ENCODE measurements at places on chromosomes 16 and 17. TPM values are rescaled to one million over a fixed set of nuclear protein-coding genes. Genes with fewer than 3 reads are reported as not detected.

DNA sequence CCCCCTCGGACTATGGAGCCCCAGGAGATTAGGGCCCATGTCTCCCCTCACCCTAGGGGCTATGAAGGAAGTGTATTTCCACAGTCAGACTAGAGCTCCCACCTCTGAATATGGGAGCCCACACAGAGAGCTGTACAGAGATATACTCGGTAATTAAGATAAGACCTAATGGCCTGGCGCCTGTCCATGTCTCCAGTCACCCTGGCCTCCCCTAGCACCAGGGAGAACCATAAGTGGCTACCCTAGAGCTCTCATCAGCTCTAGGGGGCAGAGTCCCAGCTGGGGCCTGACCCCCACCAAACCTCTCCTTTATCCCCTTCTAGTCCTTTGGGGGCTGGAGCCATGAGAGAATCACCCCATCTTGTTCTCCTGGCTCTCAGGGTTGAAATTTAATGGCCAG lies 2.4 kb downstream of the TMEM101 start:
- DNase-seq = no peak

- no peak for DNase-seq
These were observed 4.3 kb downstream of the C16orf87 start for GRCh38 chr16:46826631-46827030.

Gene ZG16
- not detected for total RNA-seq

DNA sequence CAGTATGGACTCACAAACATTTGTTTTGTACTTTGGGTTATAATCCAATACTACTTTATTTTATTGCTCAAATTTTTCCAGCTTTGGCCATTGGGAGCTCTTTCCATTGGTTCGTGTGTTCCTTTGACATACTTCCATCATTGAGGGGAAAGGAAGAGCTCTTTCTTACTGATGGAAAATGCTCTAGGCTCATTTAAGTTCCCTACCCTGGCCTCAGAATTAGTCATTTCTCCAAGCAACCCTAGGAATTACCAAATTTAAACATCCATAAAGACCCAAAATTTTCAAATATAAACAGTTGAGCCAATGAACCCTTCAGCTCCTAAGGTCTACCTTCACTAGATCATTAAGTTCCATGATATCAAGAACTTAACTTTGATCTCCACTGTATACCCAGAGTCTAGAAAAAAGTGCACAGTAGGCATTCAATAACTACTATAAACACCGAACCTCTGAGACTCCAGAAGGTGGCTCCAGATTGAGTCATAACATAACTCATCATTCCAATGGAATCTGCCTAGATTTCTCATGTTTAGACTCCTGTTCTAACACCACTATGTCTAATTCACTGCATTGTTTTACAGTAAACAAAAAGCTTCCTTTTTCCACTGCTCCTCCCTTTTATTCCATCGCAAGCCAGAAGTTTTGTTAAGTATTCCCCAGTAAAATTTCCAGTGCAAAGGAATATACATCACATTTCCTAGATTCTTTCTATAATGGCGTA lies 39.0 kb downstream of the SMURF2 start:
- peak; percentile 55 for DNase-seq

Gene AGRP
- total RNA-seq = not detected

- no peak for DNase-seq
These were observed 77.8 kb upstream of the NOL11 start for GRCh38 chr17:67639979-67640378.

- no peak for DNase-seq
These were observed 31.2 kb upstream of the TENT4B start for GRCh38 chr16:50121721-50122445.

- DNase-seq = no peak
These were observed 159.1 kb upstream of the SALL1 start for GRCh38 chr16:51310159-51310558.

- peak; percentile 20 for DNase-seq
These were observed 236.3 kb downstream of the KCNJ2 start for GRCh38 chr17:70405492-70406220.

DNA sequence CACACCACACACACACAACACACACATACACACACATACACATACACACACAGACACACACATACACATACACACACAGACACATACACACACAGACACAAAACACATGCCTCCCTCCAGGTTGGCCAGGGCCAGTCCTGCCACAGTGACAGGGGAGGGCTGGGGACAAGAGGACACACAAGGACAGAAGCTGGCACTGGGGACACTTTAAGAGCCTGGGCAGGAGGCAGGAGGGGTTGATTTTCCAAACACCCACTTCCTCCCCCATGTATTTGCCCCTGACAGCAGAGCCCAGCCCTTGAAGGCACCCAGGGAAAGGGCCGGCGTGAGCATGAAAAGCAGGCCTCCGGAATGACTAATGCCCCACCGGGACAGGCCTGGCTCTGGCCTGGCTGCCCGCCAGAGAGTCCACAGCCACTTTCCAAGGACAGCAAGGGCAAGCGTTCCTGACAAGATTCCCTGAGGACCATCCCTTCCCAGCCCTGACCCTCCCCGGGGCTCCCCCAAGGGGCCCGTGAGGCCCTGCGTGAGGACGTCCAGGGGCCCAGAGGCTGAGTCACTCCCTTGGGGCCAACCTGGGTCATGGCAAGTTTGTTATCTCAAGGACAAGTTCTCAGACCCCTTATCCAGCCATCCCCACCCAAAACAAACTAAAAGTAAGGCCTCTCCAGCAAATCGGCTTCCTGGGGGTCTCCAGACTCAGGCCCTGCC lies 235.6 kb downstream of the ZNF423 start:
- no peak for DNase-seq

DNA sequence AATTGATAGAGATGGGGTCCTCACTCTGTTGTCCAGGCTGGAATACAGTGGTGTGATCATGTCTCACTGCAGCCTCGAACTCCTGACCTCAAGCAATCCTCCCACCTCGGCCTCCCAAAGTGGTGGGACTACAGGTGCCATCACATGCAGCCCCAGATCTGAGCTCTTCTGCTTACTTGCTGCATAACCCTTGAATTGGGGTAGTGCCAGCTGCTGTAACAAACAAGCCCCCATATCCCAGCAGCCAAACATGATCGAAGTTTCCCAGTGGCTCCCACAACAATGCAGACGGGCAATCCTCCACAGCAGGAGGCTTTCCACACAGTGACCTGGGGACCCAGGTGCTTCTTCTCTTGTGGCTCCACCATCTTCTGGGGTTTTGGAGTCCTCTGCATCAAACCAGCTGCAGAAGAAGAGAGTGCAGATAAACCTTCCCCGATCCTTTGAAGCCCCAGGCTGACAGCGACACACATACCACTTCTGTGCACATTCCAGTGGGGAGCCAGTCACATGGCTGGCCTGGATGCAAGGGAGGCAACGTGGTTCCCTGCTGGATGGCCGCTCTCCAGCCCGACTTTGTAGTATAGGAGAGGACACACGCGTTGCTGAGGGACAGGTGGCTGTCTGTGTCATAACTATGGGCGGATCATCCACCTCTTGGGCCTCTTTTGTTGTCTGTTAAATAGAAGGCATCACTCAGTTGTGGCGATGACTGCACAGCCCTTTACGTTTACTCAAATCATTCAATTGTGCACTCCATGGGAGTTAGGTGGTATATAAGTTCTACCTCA lies 16.7 kb downstream of the SBK1 start:
- DNase-seq = no peak

GRCh38 chr17:17382065-17382459 lies 78.9 kb downstream of the NT5M start:
- DNase-seq = no peak

- no peak for DNase-seq
These were observed 59.7 kb upstream of the DHX40 start for GRCh38 chr17:59505610-59506276.

- no peak for DNase-seq
These were observed 5.6 kb downstream of the ALOX12 start for GRCh38 chr17:7001318-7001961.

- no peak for DNase-seq
These were observed 12.7 kb downstream of the RNF227 start for GRCh38 chr17:7903154-7904103.

Gene UBTF
- 116 TPM for total RNA-seq

DNA sequence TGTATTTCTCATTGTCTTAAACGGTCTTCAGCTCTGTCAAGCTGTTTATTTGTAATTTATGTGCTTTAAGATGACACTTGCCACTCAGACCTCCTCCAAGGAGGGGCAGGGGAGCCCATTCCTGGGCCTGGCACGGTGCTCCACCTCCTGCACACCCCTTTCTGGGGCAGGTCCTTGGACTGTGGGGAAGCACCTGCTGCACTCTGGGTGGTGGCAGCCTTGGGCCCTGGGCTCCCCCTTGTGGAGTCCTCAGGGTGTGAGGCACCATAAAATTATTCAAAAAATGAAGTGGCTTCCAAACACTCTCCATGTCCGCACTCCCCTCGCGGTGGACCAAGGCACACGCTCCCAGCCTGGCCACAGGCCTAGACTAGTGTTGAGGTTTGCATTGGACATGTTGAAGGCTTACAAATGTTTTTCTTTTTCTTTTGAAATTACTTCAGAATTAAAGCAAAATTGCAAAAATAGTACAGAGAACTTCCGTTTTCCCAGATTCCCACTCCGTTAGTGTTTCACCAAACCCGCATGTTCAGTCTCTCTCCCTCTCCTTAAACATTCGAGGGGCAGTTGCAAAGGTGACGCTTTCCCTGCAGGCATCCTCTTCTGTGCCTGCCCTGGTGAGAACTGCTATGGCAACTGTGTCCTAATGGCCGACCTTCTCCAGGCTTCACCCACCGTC lies 32.4 kb downstream of the FOXK2 start:
- DNase-seq = no peak

DNA sequence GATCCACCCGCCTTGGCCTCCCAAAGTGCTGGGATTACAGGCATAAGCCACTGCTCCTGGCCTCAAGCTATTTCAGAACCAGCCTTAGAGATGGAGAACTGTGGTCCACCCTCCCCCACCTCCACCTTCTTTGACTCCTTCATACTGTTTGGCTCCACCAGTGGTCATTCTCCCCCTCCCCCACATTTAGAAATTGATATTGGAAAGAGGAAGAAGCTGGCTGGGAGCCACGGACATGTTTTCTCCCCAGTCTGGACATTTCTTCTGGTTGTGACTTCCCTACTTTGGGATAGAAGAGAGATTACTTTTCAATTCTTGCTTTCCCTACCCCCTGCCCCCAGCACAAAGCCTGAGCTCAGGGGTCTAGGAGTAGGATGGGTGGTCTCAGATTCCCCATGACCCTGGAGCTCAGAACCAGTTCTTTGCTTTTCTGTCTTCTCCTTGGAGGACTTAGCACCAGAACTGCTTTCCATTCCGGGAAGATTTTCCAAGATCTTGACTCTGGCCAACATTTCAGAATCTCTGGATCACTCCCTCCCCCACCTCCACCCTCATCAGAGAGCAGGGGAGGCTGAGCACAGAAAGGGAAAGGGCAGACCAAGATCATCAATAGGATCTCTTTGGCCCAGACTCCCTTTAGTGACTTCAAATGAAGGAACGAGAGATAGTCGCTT lies 16.3 kb downstream of the CAVIN1 start:
- no peak for DNase-seq

DNA sequence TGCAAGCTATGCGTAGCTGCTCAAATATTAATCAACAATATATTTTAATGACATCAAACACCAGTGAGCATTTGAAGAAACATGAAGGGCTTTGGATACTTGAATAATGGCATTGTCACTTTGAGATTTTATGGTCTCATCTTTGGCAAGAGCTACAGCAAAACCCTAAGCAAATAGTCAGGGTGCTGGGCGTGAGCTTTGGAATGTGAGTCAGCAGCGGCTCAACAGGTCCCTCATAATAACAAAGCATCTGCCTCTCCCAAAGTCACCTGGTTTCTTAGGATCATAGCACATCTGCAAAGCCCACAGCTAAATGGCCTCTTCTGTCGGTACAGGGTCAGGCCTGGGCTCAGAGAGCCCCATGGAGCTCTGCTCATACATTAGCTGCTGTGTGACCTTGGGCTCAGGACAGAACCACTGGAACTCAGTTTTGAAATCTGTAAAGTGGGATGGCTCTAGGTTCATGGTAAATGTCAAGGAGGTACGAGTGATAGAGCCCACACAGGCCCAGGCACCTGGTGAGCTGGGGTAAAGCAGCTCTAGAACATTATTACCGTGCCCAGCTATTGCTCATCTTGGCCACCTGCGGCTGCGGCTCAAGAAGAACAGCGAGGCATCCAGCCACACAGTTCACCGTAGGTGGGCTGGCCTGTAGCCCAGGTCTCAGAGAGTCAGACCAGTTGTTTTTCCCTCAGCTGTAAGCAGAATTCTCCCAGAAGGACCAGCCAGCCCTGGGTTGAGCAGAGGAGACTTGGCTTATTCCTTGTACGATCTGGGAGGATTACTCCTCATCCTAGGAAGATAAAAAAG lies 544.5 kb upstream of the CDH11 start:
- no peak for DNase-seq

Gene CHST4
- total RNA-seq = 1.1 TPM

DNA sequence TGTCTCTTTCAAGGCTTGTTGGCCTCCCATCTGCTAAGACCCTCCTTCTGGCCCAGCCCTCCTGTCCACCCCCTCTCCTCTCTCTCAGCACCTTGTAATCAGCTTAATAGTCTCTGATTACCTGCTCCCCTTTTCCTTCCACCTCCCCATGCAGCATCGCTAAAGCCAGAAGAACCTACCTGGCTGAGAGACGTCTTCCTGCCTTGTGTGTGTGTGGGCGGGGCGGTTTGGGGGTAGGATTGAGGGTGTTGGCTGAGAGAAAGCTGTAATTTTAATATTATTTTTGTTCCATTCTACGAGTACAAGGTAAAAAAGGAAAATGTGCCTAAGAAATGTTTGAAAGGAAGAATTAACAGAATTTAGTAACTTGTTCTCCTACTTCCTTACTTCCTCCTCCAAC lies 3.4 kb downstream of the DNAH9 start:
- DNase-seq = no peak

- no peak for DNase-seq
These were observed 13.3 kb upstream of the NUDT16L1 start for GRCh38 chr16:4679850-4680636.

Gene ADGRG3
- total RNA-seq = not detected

Gene CDR2
- total RNA-seq = 35.7 TPM

Gene SGCA
- total RNA-seq = not detected

Gene NUPR1
- total RNA-seq = 79.7 TPM

Gene OR3A2
- total RNA-seq = not detected

DNA sequence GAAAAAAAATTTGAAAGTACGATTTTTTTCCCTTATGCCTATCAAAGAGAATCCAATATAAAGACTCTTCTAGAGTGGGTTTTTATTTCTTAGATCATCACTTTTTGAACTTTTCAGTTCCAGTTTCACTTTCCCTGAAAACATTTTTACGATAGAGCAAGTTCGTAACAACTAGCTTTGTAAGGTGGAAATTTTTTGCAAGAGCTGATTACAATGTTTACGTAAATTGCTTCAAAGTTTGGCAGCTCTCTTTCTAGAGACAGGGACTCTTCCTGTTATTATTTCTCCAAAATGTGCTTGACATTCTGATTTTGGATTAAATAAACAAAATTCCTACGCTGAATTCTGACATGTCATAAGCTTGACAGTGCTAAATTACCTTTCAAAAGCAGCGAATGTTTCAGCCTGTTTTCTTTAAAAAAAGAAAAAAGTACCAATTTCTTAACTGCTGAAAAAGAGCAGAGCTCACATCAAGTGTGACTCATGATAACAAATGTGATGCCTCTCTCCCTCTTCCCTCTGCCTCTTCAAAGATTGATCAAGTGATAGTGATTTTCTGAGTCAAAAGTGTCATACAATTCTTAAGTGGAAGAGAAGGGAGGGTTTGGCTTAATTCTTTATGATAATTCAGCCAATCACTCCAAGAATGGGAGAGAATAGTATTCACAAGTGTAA lies 175.2 kb downstream of the KCNJ2 start:
- DNase-seq = no peak

- DNase-seq = no peak
These were observed 45.7 kb upstream of the MRPS23 start for GRCh38 chr17:57895382-57896060.

Data from Panc1 (cell line).